Activated CD4-positive, alpha-beta T cell treated with anti-CD3 and anti-CD28 coated beads, Interleukin-2, Interleukin-6, amounts not matched to agents 100 ng/mL and 50 ng/mL, durations not matched to agents 16 hours and 8 hours (primary cell): ENCODE measurements at places on chromosomes 13 and 19.

DNA sequence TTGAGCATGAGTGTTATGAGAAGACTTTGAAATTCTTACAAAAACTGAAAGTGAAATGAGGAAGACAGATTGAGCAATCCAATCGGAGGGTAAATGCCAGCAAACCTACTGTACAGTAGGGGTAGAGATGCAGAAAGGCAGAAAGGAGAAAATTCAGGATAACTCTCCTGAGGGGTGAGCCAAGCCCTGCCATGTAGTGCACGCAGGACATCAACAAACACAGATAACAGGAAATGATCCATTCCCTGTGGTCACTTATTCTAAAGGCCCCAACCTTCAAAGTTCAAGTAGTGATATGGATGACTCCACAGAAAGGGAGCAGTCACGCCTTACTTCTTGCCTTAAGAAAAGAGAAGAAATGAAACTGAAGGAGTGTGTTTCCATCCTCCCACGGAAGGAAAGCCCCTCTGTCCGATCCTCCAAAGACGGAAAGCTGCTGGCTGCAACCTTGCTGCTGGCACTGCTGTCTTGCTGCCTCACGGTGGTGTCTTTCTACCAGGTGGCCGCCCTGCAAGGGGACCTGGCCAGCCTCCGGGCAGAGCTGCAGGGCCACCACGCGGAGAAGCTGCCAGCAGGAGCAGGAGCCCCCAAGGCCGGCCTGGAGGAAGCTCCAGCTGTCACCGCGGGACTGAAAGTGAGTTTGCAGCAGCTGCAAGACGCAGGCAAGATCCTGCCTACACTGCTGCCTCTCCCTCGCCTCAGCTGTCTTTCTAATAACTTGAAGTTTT lies at the start of gene TNFSF13B:
TNFSF13B (plus strand) TSS at position 118 of the 728 bp plus-strand sequence; CDS start at position 296, 178 bp downstream.
- peak; percentile 52 for DNase-seq

GRCh38 chr19:13116282-13117175 lies at the start of gene TRMT1:
Gene TRMT1 (minus strand): TSS chr19:13116740. CDS start chr19:13116399, 341 bp downstream.
- DNase-seq, result peak; percentile 95

DNA sequence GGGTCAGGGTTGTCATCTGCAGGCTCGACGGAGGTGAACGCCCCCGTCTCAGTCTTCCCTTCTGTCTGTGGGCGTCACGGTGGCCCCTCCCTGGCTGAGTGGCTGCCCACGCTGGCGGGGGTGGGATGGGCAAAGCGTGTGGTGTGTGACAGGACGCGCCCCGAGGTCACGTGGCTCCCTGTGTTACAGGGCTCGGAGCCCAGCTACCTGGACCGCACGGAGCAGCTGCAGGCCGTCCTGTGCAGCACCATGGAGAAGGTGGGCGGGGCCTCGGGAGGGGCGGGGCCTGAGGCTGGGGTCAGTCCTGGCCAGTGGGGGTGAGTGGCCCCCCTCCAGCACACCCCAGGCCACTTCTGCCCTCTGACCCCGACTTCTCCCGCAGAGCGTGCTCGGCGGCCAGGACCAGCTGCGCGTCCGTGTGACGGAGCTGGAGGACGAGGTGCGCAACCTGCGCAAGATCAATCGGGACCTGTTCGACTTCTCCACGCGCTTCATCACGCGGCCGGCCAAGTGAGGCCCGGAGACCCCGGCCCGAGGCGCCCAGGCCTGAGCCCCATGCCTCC lies 6.3 kb upstream of the GRIN3B start:
- no peak for DNase-seq

DNA sequence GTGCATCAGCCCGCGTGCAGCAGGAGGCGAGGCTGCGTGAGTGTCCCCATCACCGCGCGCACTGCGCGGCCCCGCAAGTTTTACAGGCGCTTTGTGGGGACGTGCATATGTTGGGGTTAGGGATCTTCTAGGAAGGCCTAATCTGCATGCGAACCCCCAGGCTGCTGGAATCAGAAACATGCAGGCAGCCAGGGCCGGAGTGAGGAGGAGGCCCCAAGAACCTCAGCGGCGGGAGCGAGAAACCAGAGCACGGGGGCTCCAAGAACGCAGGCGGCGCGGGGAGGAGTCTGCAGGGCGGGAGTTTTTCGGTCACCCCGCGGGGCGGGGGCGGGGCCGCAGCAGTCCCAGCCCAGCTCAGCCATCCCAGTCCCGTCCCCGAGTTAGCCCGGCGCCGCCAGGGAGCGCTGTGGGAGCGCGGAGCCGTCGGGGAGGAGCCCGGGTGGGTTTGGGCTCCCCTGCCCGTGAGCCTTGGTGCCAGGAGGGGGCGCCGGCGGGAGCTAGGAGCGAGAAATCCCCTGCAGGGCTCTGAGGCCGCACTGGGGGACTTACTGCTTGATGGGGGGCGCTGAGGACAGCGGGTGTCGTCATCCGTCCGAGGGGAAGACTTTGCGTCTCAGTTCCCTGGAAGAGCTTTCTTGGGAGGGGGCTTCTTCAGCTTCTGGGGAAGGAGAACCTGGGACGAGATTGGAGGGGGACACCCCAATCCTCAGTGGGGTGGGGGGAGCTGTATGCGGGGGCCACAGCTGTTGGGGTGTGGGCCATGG lies 933 bp upstream of the NRTN start:
- peak; percentile 96 for DNase-seq

- DNase-seq, result no peak
Observed at GRCh38 chr13:110322126-110322827, 15.2 kb downstream of the COL4A2 start.

- no peak for DNase-seq
Observed at GRCh38 chr13:51576754-51577153, 7.5 kb upstream of the WDFY2 start.

DNA sequence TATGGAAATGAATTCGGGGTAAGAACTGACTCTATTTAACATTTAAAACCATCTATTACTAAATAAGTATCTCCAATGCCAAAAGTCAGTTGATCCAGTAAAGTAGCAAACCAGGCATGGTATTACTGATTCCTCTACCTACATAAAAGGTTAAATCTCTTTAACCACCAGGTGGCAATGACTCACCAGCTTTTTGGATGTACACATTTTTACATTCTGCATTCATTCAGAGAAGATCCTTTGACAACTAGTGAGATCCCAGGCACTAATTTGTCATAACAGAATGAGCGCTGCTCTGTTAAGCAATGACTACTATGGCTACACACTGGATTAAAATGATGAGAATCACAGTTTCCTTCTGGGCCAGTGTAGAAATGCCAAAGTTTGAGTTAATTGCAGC lies 329.8 kb upstream of the GPC6 start:
- DNase-seq, result no peak

DNA sequence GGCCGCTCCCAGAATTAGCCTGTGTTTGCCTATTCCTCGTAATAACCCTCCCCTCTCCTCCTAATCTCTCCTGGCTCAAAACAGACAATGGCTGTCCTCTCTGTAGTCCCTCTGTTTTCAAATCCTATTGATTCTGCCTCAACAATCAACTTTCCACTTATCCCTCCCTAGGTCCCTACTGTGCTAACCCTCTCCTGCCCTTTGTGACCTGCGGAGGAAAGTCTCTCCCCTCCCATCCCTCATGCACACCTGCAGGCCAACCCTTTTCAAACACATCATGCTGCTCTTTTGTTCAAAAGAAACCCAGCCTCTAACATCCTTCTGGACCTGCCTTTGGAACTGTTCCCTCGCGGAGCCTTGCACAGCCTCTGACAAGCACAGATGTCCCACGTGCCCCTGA lies 37.3 kb downstream of the CILP2 start:
- no peak for DNase-seq

GRCh38 chr19:38880076-38880881 lies 2.2 kb upstream of the RINL start:
- DNase-seq, result no peak

DNA sequence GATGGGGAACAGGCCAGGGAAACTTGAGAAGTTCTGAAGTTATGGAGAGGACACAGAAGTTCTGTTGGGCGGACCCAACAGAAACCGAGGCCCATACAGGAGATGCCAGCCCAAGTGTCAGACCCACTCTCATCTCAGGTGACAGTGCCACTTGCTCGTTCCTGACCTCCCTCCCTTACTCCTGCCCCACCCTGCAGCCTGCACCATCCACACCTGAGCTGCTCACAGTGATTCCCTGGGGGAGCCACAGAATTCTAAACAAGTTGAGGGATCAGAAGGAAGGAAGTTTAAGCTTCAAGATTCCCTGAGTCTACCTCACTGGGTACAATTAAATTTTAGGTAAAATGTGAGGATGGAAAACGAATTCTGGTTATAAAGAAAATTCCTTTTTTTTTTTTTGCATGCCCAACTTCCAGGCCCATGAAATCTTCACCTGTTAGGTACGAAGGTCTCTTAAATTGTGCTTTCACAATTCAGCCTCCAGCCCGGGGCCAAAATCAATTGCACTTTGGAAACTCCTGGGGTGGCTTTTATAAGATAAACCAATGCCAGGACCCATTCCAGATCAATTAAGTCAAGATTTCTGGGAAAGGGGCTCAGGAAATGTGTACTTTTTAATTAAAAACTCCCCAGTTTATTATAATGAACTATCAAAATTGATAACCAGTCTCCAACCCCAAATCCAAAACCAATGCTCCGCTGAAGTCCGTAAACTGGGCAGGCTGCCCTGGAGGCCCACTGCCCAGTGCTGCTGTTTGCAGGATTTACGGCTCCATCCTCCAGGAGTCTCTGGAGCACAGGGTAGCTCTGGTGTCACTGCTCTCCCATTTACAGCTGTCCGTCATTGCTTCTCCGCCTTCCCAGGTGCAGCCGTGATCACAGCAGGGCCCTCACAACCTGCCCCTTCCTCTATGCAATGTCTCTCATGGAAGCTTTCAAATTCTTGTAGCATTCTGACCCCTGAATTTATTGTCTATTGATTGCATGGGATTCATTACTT lies 643.5 kb downstream of the UQCRFS1 start:
- no peak for DNase-seq

- no peak for DNase-seq
Observed at GRCh38 chr13:44274771-44275205, 98.8 kb upstream of the SERP2 start.

GRCh38 chr13:42686165-42686564 lies 95.2 kb upstream of the FAM216B start:
- DNase-seq, result no peak

GRCh38 chr13:111633401-111633800 lies 313.0 kb downstream of the TEX29 start:
- no peak for DNase-seq

DNA sequence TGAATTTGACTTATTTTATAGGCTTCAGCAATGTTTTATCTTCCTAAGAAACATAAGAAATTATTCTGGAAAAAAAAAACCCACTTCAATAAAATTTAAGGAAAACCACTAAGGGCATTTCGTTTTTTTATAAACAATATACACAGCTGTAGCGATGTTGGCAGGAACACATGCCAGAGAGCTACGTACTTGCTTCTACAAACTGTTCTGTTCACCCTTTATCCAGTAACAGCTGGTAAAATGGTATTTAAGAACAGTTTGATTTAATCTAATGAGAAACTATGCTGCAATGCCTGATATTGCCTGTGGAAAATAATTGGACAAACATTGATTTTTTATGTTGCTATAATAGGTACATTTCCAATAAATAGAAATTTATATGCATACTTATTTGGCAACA lies 137.2 kb upstream of the DACH1 start:
- DNase-seq, result no peak

GRCh38 chr13:81487151-81487550 lies 1146.2 kb upstream of the SPRY2 start:
- DNase-seq, result peak; percentile 0

DNA sequence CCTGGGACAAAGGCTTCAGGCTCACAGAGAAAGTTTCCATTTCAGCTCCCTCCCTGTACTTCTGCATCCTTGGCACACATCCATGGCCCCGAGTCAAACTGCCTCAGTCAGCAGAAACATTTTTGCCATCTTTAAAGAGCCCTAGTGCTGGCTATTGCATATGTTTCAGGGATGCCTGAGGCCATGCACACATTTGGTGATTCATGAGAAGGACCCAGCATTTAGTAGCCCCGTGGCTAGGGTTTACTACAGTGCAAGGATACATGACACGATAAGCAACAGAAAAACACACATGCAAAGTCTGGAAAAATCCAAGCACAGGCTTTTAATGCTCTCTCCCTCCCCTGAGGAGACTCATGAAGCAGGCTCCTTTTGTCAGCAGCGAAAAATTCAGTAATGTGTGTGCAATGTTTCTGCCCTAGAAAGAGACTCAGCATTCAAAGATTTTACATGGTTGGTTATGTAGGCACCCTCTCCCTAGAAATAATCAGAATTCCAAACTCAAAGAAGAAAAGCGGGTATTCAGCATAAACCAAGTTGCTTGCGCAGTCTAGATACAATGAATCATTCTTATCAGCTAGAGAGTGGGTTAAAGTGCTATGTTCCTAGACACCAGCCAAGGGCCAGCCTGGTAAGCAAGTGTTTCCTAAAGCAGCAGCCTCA lies 17.6 kb downstream of the ACOD1 start:
- DNase-seq, result no peak

GRCh38 chr13:20495087-20496023 lies 30.3 kb downstream of the CRYL1 start:
- peak; percentile 82 for DNase-seq

DNA sequence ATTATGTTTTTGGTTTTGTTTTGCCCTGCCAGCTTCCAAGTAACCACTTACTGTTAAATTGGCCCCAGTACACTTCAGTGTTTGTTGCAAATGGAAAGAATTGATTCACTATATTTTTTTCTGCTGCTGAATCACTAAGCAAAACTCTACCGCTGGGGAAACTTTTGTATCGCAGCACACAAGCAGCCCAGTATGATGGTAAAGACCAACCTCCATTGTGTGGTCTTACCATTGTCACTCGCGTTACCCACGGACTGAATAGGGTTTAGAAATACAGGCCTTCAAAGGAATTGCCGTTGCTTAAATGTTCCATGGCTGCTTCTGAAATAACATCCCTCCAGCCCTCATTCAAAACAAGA lies 7.9 kb downstream of the SPATA13 start:
- DNase-seq, result peak; percentile 55

GRCh38 chr19:43362179-43362578 lies 8.7 kb downstream of the CD177 start:
- no peak for DNase-seq

DNA sequence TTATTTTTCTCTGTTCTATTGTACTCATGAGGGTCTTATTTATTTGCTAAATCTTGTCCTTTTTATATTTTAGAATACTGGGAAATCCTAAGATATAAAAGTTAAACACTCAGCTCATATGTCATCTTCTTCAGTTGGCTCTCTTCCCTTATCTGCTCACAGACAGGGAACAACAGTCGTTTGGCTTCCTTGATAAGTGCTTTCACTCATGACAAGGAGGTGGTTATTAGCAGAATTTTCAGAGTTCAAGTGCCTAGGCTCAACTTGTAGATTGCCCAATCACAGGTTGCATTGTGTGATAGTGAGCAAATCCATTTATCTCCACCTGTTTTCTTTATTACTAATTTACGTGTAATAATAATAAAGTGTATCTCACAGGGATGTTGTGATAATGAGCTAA lies 620.3 kb upstream of the PCDH20 start:
- no peak for DNase-seq

- DNase-seq, result no peak
Observed at GRCh38 chr19:7907122-7907521, 3.4 kb downstream of the MAP2K7 start.

DNA sequence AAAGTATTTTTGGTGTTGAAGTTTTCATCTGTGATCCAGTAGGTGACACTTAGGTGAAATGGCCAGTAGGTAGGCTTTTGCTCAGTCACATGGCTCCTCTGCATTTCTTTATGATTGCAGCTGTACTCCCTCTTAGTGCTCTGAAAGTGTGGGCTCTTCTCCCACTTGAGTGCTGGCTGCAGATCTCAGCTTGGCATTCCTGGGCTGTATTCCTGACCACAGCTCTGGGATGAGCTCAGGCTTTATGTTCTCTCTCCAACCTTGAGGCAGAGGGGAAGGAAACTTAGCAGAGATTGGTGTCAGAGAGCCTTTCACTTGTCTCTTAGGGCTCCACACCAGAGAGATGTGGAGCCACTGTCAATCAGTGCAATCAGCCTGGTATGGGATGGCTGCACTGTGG lies 254.3 kb downstream of the NDFIP2 start:
- no peak for DNase-seq

- DNase-seq, result no peak
Observed at GRCh38 chr19:28425046-28425931, 787.7 kb downstream of the UQCRFS1 start.
